ENCODE measurements at places on chromosomes 1 and 21.

DNA sequence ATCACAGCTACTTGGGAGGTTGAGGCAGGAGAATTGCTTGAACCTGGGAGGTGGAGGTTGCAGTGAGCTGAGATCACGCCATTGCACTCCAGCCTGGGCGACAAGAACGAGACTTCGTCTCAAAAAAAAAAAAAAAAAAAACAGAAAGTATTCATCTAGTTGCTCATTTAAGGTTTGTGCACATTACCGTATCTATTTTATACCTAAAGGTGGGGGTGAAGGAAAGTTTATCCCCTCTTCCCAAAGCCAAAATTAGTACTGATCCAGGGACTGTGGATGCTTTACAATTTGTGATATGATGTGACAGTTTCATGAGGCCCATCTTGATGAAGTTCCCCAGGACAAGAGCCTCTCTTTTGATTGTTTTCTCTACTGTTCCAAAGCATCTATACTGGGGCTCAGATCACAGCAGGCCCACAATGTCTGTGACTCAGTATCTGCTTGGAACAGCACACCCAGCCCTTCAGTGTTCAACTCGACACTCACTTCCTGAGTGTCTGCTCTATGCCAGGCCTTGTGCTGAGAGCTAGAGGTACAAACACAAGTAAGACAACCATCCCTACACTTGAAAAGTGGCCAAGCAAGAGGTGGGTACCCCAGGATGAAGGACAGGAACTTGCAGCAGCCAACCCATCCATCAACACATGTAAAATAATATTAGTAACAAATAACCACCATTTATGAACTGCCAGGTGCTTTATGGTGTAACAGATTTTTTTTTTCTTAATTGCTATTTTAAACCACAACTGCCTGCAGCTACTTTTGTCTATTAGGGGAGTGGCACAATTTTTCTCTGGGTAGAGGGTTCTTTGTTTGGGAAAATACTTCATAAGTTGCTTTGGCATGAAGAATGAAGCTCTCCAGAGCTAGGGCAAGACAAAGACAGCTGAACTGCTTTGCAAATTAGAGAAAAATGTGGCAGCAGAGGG, 29.0 kb upstream of the KHDRBS1 start:
- H3K4me1 ChIP-seq: peaks cover 14% of the 10 kb centered on the region
- H3K27me3 ChIP-seq: no peaks in the 10 kb centered on the region
- no peak overlapping the region for H3K27ac ChIP-seq

DNA sequence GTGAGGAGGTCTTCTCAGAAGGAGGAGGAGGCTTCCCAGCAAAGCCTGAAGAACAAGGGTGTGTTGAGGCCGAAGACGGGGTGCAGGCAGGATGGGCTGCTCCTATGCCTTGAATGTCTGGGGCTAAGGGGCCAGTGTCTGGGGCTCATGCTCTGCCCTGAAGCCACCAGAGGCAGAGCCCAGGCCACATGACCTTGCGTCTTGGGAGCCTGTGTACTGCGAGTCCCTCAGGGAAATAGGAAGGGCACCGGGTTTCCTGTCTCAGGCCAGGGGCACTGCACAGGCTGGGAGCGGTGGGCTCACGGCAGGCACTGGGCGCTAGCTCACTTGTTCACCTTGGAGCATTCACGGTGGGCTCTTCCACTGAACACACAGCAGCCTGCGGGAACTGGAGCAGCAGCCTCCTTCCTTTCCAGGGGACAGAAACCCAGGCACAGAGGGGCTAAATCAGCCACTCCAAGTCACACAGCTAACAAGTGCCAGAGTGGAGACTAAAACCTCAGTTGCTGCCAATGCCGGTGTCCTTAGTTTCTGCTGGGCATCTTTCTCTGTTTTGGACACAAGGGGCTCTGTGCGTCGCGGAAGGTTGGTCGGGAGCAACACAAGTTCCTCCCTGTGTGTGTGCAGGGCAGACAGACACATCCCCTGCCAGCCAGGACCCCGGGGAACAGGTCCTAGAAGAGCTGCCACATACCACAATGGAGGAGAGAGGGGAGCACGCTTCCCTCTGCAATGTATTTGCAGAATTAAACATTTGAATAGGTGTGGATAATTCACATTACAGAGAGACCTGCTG, 104.8 kb upstream of the C1orf174 start:
- peaks cover 21% of the 10 kb centered on the region for H3K27me3 ChIP-seq
- H3K4me1 ChIP-seq: no peaks in the 10 kb centered on the region
- no peak overlapping the region for H3K27ac ChIP-seq
- no peaks in the 10 kb centered on the region for H3K36me3 ChIP-seq

GRCh38 chr1:208531003-208531750, 287.0 kb upstream of the PLXNA2 start:
- DNase-seq: no peak
- H3K27ac ChIP-seq: no peak overlapping the region
- H3K27me3 ChIP-seq: peaks cover 19% of the 10 kb centered on the region
- H3K36me3 ChIP-seq: no peaks in the 10 kb centered on the region
- H3K4me1 ChIP-seq: no peaks in the 10 kb centered on the region
- H3K4me3 ChIP-seq: no peak overlapping the region

- no peaks in the 10 kb centered on the region for H3K36me3 ChIP-seq
- no peaks in the 10 kb centered on the region for H3K4me1 ChIP-seq
- H3K27me3 ChIP-seq: no peaks in the 10 kb centered on the region
These were observed 115.6 kb downstream of the PTBP2 start for GRCh38 chr1:96837057-96837780.

DNA sequence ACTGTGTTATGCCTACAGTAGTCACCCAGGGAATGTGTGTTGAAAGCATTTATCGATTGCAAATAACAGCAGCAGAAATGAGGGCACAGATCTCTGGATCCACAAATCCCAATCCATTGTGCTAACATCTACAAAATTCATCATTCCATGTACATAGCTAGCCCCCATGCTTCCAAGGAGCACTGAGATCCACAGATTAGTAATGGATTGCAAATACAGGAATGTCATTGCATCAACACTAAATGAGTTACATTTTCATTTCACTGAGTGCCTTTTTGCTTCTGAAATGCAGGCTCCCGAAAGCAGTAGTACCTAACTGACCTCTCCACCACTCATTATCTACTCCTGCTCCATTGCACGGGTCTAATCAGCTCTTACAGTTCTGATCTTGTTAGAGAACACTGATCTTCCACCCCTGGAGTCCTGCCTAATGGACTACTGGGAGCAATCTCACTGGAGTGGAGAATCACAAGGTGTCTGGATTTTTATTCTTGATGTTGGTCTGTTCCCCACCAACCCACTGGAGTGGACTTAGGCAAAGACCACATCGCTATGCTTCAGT, 30.5 kb downstream of the ASTN1 start:
- H3K4me3 ChIP-seq: no peak overlapping the region
- DNase-seq: no peak
- H3K27ac ChIP-seq: no peak overlapping the region
- no peaks in the 10 kb centered on the region for H3K4me1 ChIP-seq
- H3K27me3 ChIP-seq: no peaks in the 10 kb centered on the region
- no peaks in the 10 kb centered on the region for H3K36me3 ChIP-seq

GRCh38 chr1:34617321-34618118, 137.3 kb upstream of the GJB5 start:
- DNase-seq: no peak
- no peak overlapping the region for H3K27ac ChIP-seq
- H3K36me3 ChIP-seq: no peaks in the 10 kb centered on the region
- H3K27me3 ChIP-seq: peaks cover 39% of the 10 kb centered on the region
- H3K4me3 ChIP-seq: no peak overlapping the region
